ENCODE measurements at places on chromosomes 5 and 9.

GRCh38 chr5:1228120-1228519, 2.9 kb downstream of the SLC6A18 start:
- DNase-seq, result no peak

DNA sequence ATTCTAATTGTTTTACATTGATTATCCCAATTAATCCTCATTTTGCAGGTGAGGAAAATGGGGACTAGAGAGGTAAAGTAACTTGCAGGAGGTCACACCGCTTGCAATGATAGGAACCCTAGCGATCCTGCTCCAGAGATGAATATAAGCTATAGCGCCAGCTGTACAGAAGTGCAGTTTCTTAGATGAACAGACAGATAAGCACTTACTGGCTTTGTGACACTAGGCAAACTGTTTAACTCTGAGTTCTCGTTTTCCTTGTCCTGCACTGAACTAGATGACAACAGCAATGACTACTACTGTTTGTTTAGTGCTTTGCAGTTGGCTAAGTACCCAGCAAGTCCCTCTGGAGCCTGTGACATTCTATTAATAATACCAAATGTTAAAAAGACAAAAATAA, 11.1 kb downstream of the LHX6 start:
- DNase-seq, result no peak

DNA sequence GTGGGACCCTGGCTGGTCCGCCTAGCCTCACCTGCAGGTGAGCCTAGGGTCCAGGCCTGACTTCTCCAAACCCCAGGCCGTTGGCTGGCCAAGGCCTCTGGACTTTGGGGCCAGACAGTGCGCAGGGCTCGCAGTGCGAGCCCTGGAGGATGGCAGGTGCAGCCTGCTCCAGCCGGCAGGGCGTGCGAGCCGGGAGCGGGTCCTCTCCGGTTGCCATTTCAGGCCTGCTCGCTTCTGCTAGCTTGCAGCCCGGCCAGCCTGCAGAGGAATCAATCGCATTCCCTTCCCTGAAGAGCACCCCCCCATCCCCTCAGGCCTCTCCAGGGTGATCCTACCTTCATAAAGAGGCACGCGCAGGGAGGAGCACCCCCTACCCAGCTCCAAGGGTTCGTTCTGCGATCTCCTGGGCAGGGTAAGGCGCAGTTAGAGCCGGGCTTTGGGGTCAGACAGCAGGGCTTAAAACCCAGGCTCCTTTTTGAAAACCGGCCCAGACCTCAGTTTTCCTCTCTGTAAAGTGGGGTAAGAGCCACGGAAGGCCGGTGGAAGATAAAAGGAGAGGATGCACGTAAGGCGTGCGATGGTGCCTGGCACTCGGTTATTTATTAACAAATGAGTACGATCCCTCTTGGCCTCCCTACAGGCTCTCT, 6.2 kb downstream of the BARHL1 start:
- no peak for DNase-seq

- peak; percentile 22 for DNase-seq
Measured at GRCh38 chr9:133377721-133378216, 1.6 kb downstream of the STKLD1 start.

DNA sequence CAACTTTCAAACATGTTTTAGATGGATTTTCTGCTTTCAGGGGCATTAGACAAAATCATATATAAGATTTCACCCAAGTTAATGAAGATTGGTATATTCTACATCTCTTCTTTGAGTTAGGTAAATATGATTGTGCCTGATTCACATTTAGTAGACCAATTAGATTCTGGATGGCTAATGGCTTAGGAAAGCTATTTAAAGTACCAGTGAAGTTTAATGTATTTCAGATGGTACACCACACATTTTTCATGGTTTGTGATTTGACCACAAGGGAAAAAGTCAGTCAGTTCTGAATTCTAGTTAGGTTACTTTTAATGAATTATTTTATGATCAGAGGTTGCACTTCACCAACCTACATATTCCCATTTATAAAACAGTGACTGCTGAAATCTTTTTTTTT, 409.7 kb downstream of the ADGRV1 start:
- DNase-seq, result no peak

DNA sequence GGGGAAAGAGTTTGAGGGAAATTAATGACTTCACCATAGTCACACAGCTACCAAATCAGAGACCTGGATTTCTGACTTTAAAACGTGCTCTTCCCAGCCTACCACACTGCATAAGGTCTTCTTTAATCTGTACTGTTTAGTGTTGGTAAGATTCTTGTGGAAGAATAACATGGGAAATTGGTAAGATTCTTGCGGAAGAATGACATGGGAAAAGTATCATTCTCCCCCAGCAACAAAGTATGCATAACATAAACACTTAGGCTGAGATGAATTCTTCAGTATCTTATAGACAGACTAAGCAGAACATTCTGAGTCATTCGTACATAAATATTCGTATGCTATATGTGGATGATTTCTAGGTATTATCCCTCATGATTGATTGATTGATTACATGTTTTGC, 170.4 kb downstream of the FOCAD start:
- no peak for DNase-seq

DNA sequence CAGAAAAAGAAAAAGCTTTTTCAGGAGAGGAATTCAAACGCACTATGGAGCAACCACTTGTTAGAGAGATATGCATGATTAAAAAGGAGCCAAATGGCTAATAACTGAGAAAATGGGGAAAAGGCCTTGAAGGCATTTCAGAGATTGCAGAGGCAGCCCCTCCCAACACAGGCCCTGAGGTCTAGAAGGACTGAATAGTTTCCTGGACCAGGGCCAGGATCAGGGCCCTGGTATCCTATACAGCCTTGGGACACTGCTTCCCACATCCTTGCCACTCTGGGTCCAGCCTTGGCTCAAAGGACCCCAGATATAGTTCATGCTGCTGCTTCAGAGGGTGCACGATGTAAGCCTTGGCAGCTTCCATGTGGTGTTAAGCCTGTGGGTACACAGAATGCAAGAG, 20.7 kb upstream of the FEM1C start:
- DNase-seq, result no peak

- DNase-seq, result no peak
Measured at GRCh38 chr9:36772449-36773403, 200.0 kb downstream of the MELK start.

GRCh38 chr5:38529955-38530646, 26.3 kb downstream of the LIFR start:
- no peak for DNase-seq

GRCh38 chr9:127104581-127105311, 17.7 kb downstream of the ANGPTL2 start:
- DNase-seq, result no peak

GRCh38 chr5:116663081-116663480, 88.5 kb upstream of the SEMA6A start:
- DNase-seq, result no peak

DNA sequence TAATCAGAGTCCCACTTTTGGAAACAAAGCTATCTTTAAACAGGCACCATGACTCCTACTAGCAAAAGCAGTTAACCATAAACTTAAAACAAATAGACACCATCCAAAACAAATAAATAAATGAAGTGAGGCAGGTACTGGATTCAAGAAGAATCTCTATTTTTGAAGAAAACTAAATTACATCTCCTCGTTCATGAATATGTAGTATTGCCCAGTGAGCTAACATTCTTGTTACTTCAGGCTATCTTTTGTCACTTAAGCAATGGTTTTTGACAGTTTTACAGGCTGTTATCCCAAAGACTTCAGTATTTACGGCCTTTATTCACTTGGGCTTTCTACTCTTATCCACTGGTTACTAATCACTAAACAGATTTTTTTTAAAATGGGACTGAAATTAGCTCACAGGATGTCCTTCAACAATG, 242.5 kb downstream of the MLLT3 start:
- no peak for DNase-seq

- peak; percentile 14 for DNase-seq
Measured at GRCh38 chr5:167908606-167909005, 382.8 kb upstream of the WWC1 start.

DNA sequence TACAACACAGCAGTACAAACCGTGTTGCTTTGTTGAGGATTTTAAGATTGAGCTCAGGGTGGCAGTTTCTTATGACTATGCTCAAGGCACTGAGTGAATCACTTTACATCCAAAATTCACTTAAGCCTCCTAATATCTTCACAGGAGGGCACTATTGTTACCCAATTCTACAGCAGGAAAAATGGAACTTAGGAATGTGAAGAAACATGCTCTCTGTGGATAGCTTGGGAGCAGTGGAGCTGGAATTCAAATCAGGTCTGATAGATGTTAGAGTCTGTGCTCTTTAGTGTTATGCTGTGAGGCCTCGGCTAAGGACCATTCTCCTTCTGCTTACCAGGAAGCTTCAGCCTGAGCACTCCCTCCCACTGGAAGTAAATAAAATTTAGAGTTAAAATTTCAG, 18.7 kb upstream of the HMHB1 start:
- DNase-seq, result no peak

DNA sequence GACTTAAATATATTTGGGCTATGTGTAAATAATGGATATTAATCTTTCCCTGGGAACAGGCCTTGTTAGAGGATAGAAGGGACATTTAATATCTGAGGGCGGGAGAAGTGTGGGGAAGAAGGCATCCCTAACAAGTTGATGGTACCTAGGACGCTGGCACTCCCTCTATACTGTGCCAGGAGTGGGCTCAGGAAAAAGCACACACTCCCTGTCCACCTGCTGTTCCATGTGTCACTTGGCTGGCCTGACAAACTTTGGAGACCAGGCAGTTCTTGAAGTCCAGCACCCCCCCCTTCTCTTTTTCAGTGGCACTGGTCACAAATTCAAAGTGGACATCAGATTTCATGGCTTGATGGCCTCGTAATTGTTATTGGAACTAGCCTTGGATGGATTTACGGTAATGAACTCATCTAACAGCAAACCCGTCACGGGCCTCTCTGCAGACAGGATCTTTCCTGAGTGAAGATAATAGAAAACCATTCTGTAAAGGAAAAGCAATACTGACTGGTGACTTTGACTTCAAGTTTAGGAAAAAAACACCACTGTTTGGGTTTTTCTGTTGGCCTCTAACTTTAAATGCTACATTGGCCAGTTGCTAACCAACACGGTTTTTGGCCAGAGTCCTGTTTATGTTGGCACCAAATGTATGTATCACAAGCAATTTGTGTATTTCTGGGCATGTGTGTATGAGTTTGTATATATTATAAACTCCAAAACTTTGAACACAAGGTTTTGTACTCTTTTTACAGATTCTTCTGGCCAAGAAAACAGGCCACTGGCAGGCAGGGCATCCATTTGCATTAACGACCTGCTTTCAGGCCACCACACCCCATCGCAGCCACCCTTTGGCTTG, 552.6 kb downstream of the CCDC171 start:
- no peak for DNase-seq

- no peak for DNase-seq
Measured at GRCh38 chr9:122807271-122807900, 7.5 kb downstream of the OR1K1 start.

DNA sequence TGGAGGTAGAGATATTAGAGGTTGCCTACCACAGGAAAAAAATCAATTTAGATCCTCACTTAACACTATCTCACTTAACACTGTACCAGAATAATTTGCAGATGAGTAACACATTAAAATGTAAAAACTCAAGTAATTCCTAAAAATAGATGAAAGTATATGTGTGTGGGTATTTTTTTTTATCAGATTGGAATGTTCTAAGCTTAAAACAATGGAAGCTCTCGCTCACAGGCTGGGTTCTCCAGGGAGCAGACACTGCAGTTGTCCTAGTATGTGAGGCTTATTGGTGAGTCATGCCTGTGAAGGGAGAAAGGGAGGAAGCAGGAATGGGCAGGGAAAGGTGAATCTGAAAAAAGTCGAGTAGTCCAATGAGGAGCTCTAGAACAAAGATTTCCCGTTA, 181.3 kb upstream of the ZNF608 start:
- peak; percentile 84 for DNase-seq

- DNase-seq, result no peak
Measured at GRCh38 chr5:6716629-6717149, 3.5 kb downstream of the TENT4A start.

GRCh38 chr9:101311758-101312420, 72.9 kb downstream of the BAAT start:
- DNase-seq, result peak; percentile 59

GRCh38 chr9:132039284-132039683, 40.4 kb downstream of the MED27 start:
- DNase-seq, result no peak

DNA sequence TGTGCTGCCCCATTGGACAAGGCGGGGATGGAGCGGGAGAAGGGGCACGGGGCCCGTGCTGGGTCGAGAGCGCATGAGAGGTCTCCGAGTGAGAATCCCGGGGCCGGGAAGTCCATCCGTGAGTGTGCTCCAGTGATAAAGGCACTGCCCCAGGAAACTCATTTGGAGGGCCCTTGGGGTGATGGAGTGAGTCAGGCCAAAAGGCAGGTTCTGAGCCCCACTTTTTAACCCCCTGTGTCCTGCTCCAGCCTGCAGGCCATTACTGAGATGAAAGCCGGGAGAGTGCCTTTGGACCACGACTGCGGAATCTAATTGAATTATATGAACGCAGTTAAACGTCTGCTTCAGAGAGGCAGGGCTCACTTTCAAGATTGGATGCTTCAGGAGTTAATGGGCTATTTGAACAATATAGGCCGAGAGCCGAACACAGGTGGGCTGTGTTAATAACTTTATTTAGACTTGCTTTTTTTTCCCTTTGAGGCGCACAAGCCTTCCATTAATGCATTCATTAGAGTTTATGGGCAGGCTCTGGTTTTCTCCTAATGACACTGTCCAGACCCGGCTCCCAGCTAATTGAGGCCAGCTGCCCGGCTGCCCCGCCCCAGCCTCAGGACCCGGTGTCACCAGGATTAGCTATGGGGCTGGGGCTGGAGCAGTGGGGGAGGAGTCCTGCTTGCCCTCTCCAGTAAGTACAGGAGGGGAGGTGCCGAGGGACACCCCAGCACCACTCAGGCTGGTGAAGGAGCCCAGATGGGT, 79.1 kb upstream of the LMX1B start:
- DNase-seq, result no peak

GRCh38 chr5:147874910-147875367, 3.6 kb upstream of the SCGB3A2 start:
- DNase-seq, result no peak

DNA sequence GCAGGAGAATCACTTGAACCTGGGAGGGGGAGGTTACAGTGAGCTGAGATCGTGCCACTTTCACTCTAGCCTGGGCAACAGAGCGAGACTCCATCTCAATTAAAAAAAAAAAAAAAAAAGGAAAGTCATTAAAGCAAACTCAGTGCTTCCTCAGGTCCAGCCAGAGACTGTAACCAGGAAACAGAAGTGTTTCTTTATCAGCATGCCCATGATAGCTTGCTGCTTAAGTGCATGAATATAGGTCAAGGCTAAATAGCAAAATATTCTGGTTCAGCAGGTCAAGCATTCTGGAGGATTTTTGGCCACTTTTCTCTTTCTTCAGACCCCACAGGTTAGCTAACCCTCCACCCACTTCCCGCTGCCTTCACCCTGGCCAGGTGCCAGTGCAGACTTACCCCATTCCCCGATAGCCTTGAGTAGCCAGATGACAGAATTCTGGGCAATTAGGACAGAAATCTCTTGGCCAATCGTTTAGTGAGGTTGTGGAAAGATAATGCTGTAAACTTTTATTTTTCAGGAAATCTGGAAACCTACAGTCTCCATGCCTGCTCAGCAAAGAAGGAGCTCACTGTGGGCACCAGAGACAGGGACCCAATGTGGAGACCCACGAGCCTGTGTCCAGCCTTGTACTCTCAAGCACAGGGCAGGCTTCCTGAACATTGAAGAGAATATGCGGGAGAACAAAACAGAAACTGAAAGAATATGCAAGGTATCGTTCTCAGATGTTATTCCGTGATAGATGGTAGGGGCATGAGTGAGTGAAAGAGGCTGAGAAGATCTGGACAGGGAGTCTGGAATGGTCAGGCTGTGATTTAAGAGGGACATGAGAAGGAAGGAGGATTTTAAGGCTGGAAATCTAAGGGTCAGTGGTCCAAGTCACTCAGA, 4.2 kb upstream of the UGT3A2 start:
- DNase-seq, result peak; percentile 39

GRCh38 chr9:19533373-19533772, 124.6 kb downstream of the ACER2 start:
- peak; percentile 18 for DNase-seq

Measured in HT1080 (cell line).